Activated naive CD8-positive, alpha-beta T cell treated with anti-CD3 and anti-CD28 coated beads for 36 hours (primary cell): ENCODE measurements at places on chromosomes 11 and 22. TPM values are rescaled to one million over a fixed set of nuclear protein-coding genes. Genes with fewer than 3 reads are reported as not detected.

DNA sequence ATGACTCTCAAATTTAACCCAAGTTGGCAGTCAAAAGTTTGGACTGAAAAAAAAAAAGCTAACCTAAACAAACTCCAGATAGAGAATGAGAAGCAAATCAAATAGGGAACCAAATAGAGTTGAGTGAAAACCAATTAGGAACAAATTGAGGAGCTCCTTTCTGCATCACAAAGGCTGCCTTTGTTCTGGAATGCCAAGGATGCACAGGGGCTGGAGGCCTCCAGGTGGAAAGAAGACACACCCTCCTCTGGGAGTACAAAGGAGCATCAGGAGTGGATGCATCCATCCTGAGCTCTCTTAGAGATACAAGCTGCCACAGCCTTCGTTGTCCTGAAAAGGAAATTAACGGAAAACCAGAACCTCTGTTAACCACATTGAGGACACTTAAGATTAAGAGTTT is 73.3 kb downstream of the MRGPRX1 start:
- DNase-seq, result no peak

DNA sequence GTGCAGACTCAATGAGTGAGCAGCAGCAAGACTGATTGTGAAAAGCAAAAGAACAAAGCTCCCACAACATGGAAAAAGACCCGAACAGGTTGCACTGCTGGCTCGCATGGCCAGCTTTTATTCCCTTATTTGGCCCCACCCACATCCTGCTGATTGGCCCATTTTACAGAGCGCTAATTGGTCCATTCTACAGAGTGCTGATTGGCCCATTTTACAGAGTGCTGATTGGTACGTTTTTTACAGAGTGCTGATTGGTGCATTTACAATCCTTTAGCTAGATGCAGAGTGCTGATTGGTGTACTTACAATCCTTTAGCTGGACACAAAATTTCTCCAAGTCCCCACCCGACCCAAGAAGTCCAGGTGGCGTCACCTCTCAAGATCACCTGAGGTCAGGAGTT is 15.3 kb upstream of the SLC25A1 start:
- no peak for DNase-seq

- DNase-seq, result no peak
These were observed 32.6 kb downstream of the TEAD1 start for GRCh38 chr11:12706545-12707499.

DNA sequence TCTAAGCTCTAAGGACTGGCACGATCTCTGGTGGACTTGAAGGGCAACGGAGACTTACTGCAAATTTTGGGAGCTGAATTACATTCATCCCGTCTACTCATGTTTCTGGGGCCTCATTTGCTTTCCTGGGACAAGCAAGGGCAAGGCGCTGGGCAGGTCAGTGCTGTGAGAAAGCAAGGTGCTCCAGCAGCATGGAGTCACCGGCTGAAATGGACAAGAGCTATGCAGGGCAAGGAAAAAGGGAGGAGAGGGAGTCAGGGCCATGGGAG is 25.6 kb downstream of the FLI1 start:
- DNase-seq, result no peak

- no peak for DNase-seq
These were observed 93.8 kb downstream of the NECTIN1 start for GRCh38 chr11:119635041-119635740.

- no peak for DNase-seq
These were observed 367.1 kb upstream of the PDGFD start for GRCh38 chr11:104531075-104531474.

GRCh38 chr11:121578251-121578976 is 125.6 kb upstream of the SORL1-AS1 start:
- DNase-seq, result no peak

FXYD6 gene
- total RNA-seq, result not detected

RAB39A gene
- not detected for total RNA-seq

MICAL2 gene
- total RNA-seq, result 59.7 TPM

SLN gene
- not detected for total RNA-seq
